Sigmoid colon (tissue), 7 donors: ENCODE measurements at places on chromosomes 2 and 18.

DNA sequence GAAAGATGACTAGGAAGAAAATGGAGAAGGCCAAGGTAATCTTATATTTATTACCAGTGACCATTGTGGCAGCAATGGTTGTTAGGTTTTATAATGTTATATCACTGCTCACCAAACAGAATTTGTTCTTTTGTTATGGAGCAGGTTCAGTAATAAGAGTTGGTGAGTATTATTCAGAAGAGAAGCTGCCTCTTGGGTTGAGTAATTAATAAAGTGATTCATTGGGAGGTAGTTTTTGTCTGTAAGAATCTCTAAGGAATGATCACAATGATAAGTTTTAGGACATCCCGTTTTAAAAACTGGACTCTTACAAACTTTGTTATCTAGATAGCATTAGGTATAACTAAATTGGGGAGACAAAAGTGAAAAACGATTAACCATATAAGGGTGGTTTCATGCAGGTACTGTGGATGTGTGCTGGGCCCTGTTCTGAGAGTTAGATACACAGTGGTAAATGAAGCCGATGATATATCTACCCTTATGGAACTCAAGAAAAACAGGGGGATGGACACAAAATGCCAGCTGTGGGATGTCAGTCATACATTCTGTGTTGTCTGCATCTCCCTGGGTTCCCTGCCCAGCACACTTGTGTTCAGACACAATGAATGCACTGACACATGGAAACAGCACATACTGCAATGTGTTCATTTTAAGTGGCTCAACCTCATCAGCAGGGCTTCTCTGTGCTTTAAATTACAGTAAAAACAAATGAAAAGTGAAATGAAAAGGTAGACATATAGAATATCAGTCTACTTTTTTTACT, 7.5 kb downstream of the MAP4K4 start:
- peak overlapping the region; percentile 3 for H3K27ac ChIP-seq
- H3K27me3 ChIP-seq = no peaks in the 10 kb centered on the region
- H3K4me3 ChIP-seq = no peak overlapping the region
- H3K36me3 ChIP-seq = no peaks in the 10 kb centered on the region

GRCh38 chr2:199850218-199850717, 724 bp downstream of the FTCDNL1 start:
- H3K27me3 ChIP-seq = no peaks in the 10 kb centered on the region
- no peak for DNase-seq

GRCh38 chr18:24995056-24995455, 356.9 kb downstream of the ZNF521 start:
- no peak overlapping the region for H3K27ac ChIP-seq
- H3K27me3 ChIP-seq = no peaks in the 10 kb centered on the region
- H3K4me1 ChIP-seq = no peaks in the 10 kb centered on the region
- no peaks in the 10 kb centered on the region for H3K36me3 ChIP-seq

DNA sequence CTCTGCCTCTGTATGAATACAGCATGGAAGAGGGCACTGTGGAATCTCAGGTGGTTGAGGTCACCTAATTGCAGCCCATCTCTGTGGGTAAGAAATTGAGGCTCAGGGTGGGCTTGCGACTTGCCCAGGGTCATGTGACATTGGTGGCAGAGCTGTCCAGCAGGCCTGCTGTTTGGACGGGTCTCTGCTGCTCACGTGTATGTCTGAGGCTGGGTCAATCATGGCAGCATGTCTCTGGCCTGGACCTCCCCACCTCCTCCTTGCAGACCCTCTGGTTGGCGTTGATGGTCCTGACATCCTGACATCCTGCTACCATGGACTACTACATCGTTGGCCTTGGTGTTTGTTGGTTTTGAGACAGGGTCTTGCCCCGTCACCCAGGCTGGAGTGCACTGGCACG, 64.3 kb upstream of the HPCAL1 start:
- no peaks in the 10 kb centered on the region for H3K36me3 ChIP-seq
- H3K27me3 ChIP-seq = no peaks in the 10 kb centered on the region
- no peaks in the 10 kb centered on the region for H3K4me1 ChIP-seq
- H3K4me3 ChIP-seq = no peak overlapping the region
- peak; percentile 36 for DNase-seq

DNA sequence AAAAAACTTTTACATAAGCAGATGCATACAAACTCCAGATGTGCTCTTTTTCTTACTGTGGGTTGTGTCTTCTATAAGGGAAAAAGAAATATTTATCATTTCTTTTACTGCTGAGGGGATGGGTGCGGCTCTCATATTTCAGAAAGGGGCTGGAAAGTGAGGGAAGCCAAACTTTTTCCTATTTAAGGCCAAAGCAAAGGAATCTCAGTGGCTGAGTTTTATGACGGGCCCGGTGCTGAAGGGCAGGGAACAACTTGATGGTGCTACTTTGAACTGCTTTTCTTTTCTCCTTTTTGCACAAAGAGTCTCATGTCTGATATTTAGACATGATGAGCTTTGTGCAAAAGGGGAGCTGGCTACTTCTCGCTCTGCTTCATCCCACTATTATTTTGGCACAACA, at the start of gene COL3A1:
Gene COL3A1, plus strand, starts transcription at position 210 of the 400 bp plus-strand sequence. Its CDS starts 117 bp downstream, at position 327.
- peak; percentile 75 for DNase-seq
- no peaks in the 10 kb centered on the region for H3K27me3 ChIP-seq
- H3K27ac ChIP-seq = peak within 1 kb of the TSS; percentile 80
- peaks cover 56% of the 10 kb centered on the region for H3K4me1 ChIP-seq

DNA sequence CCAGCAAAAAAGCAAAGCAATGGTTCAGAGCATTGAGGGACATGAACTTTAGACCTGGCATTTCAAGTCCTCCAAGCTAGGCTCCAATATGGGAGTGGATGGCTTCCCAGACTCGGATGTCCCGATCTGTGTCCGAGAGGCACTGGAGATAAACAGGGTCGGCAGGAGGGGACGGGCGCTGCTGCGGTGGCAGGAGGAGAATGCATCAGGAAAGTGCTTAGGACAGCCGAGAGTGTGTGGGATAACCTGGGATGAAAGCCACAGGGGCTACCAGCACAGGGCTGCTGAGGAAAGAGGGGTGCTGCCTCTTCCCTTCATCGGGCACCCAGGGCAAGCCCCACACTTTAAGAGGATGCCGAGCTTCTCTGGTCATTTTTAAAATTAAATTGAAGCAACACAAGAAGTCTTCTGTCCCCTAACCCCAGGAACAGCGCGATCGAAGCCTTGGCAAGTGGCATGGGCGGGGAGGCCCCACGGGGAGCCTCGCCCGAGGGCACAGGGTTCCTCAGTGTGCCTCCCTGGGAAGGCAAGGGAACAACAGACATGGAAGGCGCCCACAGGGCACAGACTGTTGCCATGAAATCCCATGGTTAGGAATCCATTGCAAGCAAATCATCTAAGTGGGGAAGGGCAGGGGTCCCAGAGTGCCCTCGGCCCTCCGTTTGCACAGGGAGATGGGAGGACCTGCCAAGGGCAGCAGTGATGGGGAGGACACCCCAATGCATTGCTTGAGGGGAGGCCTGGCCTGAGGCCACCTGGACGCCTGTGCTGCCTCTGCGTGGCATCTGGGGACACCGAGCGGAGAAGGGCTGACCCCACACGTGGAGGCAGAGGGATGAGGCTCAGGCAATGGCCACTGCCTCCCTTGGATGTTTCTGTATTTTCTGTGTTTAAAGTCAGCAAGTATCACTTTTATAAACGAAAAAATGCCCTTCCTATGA, 78.5 kb upstream of the GPC1 start:
- no peak overlapping the region for H3K27ac ChIP-seq
- no peaks in the 10 kb centered on the region for H3K27me3 ChIP-seq
- no peaks in the 10 kb centered on the region for H3K36me3 ChIP-seq
- H3K4me3 ChIP-seq = no peak overlapping the region
- DNase-seq = peak; percentile 46

DNA sequence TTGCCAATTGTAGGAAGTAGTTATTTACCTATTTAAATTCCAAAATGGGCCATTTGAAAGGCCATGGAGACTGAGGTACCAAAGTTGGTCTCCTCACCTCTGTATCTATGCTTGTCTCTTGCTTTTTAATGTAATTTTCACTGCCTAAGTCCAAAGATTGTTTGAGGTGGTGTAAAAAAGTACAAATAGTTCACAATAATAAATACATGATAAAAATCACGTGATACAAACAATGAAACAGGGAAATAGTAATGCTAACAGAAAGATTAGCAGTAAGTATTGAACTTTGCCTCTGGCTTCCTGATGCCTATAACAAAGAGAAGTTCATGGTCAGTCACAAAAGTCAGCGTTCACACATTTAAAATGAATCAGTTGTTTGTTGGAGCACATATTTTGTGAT, 67.6 kb downstream of the CNTNAP5 start:
- no peaks in the 10 kb centered on the region for H3K36me3 ChIP-seq
- H3K4me1 ChIP-seq = no peaks in the 10 kb centered on the region
- no peaks in the 10 kb centered on the region for H3K27me3 ChIP-seq

GRCh38 chr2:122451040-122451439, 695.6 kb downstream of the TSN start:
- no peak overlapping the region for H3K4me3 ChIP-seq
- no peak for DNase-seq
- H3K4me1 ChIP-seq = no peaks in the 10 kb centered on the region

- no peak overlapping the region for H3K4me3 ChIP-seq
- H3K4me1 ChIP-seq = peaks cover 18% of the 10 kb centered on the region
- H3K36me3 ChIP-seq = peaks cover 94% of the 10 kb centered on the region
- H3K27me3 ChIP-seq = no peaks in the 10 kb centered on the region
Measured at GRCh38 chr18:9558387-9559064, 55.8 kb downstream of the PPP4R1 start.

DNA sequence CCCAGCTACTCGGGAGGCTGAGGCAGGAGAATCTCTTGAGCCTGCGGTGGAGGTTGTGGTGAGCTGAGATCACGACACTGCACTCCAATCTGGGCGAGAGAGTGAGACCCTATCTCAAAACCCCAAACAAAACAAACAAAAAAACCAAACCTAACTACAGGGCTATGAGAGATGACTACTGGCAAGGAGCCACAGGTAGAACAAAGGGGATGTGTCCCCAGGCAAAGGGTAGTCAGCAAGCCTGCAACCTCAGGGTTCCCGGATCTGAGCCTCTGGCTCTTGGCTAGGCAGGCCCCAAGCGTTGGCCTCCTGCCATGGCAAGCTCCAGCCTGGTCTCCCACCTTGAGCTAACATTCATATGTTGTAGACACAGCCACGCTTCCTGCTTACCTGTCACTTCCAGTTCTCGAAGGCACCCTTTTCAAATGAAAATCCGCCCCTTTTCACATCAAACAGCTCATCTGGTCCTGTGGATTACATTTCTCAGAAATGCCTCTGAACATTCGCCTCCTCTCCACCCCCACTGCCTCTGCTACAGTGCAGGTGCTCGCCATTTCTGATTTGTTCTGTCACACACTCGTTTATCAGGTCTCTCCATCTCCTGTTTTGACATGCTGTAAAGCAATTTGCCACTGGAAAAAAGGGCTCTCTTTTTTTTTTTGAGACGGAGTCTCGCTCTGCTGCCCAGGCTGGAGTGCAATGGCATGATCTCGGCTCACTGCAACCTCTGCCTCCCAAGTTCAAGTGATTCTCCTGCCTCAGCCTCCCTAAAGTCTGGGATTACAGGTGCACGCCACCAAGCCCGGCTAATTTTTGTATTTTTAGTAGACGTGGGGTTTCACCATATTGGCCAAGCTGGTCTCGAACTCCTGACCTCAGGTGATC, 13.1 kb upstream of the ACTR3 start:
- H3K4me1 ChIP-seq = no peaks in the 10 kb centered on the region
- no peak overlapping the region for H3K27ac ChIP-seq
- no peak for DNase-seq
- no peaks in the 10 kb centered on the region for H3K27me3 ChIP-seq

- no peak for DNase-seq
- peaks cover 29% of the 10 kb centered on the region for H3K4me1 ChIP-seq
- H3K4me3 ChIP-seq = no peak overlapping the region
- no peaks in the 10 kb centered on the region for H3K27me3 ChIP-seq
- no peak overlapping the region for H3K27ac ChIP-seq
Measured at GRCh38 chr2:134201533-134201932, 52.3 kb upstream of the MGAT5 start.

- H3K4me3 ChIP-seq = no peak overlapping the region
- no peaks in the 10 kb centered on the region for H3K4me1 ChIP-seq
- H3K27me3 ChIP-seq = no peaks in the 10 kb centered on the region
- H3K36me3 ChIP-seq = no peaks in the 10 kb centered on the region
- no peak for DNase-seq
Measured at GRCh38 chr2:181411105-181411849, 45.9 kb upstream of the ITGA4 start.

- H3K27me3 ChIP-seq = no peaks in the 10 kb centered on the region
- no peak overlapping the region for H3K27ac ChIP-seq
- DNase-seq = no peak
- no peaks in the 10 kb centered on the region for H3K36me3 ChIP-seq
- no peak overlapping the region for H3K4me3 ChIP-seq
Measured at GRCh38 chr18:77092104-77093066, 40.2 kb downstream of the MBP start.

- no peak overlapping the region for H3K4me3 ChIP-seq
- H3K36me3 ChIP-seq = peaks cover 38% of the 10 kb centered on the region
- H3K27me3 ChIP-seq = no peaks in the 10 kb centered on the region
- no peak for DNase-seq
- no peaks in the 10 kb centered on the region for H3K4me1 ChIP-seq
- no peak overlapping the region for H3K27ac ChIP-seq
Measured at GRCh38 chr2:138010890-138011289, 46.6 kb downstream of the HNMT start.

DNA sequence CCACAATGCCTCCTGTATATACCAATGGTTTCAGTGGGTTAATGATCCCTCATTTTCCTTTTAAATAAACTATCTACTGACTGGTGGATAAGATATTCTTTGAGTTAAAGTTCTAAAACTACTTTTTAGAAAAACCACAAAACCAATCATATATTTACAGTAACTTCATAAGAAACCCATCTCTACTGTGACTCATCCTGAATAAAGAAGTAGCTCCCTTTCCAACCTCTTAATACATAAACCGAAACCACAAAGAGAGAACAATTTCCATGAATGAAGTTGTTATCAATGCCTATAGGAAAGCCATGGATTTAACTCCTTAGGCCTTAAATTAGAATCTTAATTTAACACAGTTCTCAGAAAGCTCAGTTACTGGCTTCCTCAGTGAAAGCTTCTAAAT, 227.0 kb upstream of the SMAD7 start:
- no peak overlapping the region for H3K4me3 ChIP-seq
- H3K36me3 ChIP-seq = no peaks in the 10 kb centered on the region
- H3K4me1 ChIP-seq = no peaks in the 10 kb centered on the region
- H3K27me3 ChIP-seq = no peaks in the 10 kb centered on the region
- no peak overlapping the region for H3K27ac ChIP-seq
- no peak for DNase-seq

DNA sequence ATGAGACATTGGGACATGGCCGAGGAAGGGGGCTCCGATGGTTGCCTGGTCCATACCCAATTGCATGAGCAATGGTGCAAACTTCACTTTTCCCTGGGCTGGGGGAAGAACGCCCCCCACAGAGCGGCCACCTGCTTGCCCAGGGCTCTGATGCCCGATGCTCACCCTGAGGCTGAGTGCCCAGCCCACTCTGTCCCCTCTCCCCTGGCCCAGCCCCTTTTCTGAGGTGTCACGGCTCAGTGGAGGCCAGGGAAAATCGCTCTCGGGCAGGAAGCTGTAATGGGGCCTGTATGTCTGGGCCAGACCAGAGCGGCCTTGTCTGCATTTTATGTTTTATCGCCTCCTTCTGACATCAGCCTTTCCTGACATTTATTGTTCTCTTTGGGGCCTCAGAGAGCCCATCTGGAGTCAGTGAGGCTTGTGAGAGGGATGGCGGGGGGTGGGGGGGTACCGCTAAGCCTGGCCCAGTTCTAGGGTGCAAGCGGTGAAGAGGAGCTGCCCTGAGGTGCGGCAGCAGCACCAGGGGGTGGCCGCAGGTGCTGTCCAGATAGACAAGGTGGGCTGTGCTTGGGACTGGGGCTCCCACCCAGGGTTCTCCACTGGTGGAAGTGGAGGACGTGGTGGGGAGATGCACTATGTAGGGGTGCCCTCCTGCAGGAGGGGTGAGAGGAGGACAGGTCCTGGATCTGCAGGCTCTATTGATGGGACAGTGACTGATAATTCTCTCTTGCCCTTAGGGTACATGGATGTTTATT, 46.2 kb downstream of the INHBB start:
- no peaks in the 10 kb centered on the region for H3K36me3 ChIP-seq
- DNase-seq = peak; percentile 57
- H3K4me1 ChIP-seq = no peaks in the 10 kb centered on the region
- no peak overlapping the region for H3K27ac ChIP-seq
- H3K27me3 ChIP-seq = no peaks in the 10 kb centered on the region
